Right hindlimb (tissue), 1 donor: ENCODE measurements at places on chromosomes 4 and X.

DNA sequence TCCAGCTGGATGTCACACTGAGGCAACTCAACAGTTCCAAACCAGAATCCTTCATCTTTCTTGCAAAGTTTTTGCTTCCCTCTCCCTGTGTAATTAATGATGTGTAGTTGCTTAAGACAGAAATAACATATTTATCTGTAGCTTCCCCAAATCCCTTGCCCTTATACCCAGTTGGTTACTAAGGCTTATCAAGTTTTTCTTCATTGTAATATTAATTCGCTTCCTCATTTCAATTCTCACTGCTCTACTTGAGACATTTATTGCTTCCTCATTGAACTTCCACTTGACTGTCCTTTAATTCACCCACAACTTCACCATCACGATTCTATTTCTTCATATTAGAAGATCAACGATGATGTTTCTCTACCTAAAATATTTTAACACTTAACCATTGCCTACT is 386.6 kb upstream of the CPEB2 start:
- DNase-seq, result no peak

GRCh38 chr4:138392751-138393308 is 150.7 kb upstream of the SLC7A11 start:
- DNase-seq, result no peak

DNA sequence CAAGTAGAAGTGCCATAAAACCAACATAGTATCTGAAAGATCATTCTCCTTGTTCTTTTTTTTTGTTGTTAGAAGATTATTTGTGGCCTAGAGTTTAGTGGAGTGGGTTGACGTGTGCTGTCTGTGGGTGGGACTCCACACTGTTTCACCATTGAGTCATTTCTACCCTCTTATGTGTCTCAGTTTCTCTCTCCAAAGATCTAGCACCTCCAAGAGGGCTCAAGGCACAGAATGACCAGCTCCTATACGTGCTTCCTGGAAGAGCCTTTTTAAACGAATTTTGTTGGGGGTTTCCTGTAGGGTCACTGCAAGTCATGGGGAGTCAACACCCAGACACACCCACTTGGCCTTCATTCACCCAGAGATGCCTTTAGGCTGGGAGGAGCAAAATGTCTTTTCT is 150.1 kb downstream of the KLF8 start:
- DNase-seq, result no peak

- DNase-seq, result no peak
Measured at GRCh38 chr4:42074294-42074693, 78.2 kb downstream of the BEND4 start.

DNA sequence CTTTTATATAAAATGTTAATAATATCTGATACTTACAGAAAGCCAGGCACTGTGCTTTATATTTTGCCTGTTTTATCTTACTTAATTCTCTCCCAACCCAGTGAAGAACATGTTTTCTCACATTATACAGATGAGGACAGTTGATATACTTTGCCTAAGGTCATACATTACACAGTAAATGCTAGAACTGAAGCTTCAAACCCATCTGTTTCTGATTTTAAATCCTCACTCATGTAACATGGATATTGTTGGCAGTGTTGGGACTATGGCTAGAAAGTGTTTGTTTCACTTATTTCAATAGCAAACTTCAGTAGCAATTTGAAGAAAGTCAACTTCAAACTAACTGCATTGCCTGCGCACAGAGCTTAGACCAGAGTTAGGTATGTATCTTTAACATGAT is 57.4 kb downstream of the RAPGEF2 start:
- no peak for DNase-seq

GRCh38 chr4:128571747-128572146 is 237.8 kb upstream of the JADE1 start:
- no peak for DNase-seq

DNA sequence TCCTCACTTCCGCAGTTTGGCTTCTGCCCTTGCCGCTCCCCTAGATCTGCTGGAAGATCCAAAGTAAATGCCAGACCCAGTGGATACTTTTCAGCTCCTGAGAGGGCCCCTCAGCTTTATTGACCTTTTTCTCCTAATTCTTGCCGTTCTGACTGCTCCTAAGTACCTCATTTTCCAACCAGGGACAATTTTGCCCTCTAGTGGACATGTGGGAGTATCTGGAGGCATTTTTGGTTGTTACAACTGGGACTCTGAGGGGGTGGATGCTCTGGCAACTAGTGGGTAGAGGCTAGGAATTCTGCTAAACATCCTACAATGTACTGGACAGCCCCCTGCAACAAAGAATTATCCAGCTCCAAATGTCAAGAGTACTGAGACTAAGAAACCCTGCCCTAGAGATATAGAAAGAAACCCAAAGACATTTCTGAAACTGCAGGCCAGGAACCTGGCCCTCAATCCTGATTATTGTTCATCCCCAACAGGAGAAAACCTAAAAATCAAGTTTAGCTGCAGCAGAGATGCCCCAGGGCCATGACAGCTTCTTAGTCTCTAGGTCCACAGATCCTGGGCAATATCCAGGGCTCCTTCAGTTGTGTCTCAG is 3.4 kb downstream of the TEX13B start:
- no peak for DNase-seq

- peak; percentile 48 for DNase-seq
Measured at GRCh38 chr4:182212211-182212761, 30.9 kb upstream of the TENM3 start.

- DNase-seq, result no peak
Measured at GRCh38 chr4:116223040-116223732, 862.2 kb downstream of the TRAM1L1 start.

GRCh38 chr4:65646136-65646535 is 24.2 kb downstream of the EPHA5 start:
- no peak for DNase-seq

DNA sequence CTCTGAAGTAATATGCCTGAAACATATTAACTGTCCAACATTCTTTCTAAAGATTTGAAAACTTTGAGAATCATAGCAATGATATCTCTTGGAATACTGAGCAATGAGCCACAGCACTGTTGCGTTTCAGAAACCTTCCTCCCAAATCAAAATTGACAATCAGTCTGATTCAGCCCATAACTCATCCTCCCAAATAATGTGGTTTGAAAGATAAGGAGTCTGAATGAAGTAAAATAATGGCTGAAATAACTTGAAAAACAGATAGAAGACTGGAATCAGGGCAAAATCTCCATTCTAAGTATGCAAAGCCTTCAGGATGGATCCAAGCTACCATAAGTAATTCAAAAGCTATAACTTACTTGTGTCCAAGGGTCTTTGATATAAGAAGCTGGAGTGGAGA is 98.6 kb upstream of the PLS3 start:
- no peak for DNase-seq

DNA sequence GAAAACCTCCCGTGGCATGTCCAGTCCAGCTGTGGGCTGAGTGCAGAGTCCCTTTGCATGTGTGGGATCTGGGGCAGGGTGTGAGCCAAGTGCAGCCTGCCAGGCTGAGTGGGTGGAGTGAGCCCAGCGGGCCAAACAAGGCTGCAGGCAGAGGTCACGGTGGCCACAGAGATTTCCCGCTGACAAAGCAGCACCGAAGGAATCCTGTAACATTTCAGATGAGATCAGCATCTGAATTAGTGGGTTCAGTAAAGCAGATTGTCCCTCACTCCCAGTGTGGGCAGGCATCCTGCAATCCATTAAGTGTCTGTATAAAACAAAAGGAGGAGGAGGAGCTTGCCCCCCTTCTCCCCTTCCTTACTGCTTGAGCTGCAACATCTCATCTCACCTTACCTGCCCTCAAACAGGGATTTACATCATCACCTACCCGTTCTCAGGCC is 324.4 kb downstream of the FAT4 start:
- peak; percentile 34 for DNase-seq

- DNase-seq, result no peak
Measured at GRCh38 chr4:105145903-105146275, 787 bp upstream of the TET2 start.

DNA sequence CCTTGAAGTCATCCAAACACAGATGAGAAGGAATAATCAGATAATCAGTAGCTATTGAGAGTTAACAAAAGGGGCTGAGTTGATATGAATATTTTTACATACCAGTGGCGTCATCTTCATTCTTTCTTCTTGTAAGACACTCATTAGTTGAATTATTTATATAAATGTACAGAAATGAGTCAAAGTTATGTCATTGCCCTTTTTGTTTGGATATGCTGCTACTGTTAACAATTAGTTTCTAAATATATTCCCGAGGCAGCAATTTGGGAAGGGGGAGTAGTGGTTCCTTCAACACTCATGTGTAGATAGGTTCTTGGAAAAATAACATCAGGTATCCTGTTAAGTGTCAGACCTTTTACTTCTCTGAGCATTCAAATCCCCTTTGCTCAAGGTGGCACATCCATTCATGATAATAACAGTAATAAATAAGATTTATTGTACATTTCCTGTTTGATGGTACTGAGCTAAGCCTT is 436.6 kb downstream of the SPRY1 start:
- DNase-seq, result no peak

DNA sequence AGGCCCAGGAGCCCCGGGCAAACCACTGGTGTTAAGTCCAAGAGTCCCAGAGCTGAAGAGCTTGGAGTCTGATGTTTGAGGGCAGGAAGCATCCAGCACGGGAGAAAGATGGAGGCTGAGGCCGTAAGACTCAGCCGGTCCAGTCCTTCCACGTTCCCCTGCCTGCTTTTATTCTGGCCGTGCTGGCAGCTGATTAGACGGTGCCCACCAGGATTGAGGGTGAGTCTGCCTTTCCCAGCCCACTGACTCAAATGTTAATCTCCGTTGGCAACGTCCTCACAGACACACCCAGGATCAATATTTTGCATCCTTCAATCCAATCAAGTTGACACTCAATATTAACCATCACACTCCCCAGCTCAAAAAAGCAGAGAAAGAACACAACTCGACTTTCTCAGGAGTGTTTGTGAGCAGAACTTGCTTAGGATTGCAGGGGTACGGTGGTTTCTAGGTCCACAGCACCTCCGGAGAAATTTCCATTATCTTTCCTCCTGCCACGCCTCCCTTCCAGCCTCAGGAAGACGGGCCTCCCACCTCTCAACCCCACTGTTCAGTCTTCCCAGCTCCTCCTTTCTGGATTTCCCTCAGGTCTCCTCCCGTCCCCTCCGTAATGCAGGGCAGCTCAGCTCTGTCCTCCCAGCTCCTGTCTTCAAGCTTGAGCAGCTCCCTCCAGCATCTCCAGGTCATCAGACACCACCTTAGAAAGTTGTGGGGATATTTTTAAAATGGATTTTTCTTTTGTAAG is 13.3 kb upstream of the TMEM271 start:
- DNase-seq, result no peak

DNA sequence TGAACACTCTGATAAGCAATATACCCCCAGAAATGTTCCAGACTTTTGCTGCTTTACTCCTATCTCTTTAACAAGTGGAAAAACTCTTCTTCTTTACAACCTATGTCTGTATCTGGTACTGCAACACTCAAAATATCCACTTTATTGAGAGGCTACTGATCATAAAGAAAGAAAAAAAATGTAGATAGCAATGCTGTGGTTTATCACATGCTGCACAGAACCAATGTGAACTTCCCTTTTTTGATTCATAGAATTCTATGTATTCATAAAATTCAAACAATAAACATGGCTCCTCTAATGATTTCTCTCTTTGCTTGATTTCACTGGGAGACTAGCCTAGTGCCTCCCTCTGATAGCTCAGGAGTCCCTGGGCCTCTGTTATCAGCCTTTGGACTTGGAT is 223.5 kb downstream of the ZNF674 start:
- no peak for DNase-seq

GRCh38 chr4:85919200-85919887 is 440.5 kb downstream of the MAPK10 start:
- no peak for DNase-seq

DNA sequence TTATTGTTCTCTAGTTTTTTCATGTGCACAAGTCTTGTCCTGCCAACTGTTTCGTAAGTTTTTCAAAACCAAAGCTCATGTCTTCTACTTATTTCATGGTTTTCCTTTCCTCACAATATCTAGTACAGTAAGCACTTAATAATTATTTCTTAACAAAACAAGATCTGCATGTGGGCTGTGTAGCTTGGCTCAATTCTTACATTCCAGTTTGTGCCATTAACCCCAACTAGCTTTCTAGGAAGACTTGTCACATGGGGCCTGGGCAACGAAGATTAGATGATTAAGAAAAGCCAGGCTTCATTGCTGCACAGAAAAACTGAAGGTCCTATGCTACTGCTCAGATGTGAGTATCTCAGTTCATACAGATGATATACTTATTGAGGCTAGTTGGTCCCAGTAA is 155.3 kb upstream of the TEX13A start:
- no peak for DNase-seq

- no peak for DNase-seq
Measured at GRCh38 chr4:1305781-1306455, 16.2 kb downstream of the MAEA start.

DNA sequence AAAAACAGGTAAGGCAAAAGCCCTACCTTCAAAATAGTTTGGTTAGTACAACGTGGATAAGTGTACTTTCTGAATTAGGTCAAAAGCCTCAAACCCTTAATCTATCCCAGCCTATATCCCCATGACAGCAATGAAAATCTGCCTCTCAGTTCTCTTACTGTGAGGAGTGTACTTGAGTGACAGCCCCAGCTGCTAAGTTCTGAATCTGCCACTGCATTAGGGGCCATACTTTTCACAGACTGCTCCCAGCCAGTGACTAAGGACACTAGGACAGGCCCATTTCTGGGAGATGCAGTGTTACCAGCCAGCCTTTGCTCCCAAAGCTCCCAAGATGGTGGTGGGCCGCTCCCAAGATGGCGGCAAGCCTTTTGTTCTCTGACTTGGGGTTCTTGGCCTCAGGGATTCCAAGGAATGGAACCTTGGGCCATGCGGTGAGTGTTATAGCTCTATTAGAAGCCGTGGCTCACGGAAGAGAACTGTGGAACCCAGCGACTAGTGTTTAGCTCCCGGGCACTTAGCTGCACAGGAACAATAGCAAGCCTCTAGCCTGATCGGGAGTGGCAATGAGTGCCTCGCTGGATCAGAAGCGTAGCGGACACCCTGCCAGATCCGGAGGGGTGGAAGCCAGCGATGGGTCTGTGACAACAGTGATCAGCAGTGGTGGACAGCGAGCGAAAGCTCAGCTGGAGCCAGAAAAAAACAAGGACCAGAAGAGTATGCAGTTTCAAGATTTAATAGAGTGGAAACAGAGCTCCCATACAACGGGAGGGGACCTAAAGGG is 175.6 kb upstream of the NRK start:
- peak; percentile 24 for DNase-seq

DNA sequence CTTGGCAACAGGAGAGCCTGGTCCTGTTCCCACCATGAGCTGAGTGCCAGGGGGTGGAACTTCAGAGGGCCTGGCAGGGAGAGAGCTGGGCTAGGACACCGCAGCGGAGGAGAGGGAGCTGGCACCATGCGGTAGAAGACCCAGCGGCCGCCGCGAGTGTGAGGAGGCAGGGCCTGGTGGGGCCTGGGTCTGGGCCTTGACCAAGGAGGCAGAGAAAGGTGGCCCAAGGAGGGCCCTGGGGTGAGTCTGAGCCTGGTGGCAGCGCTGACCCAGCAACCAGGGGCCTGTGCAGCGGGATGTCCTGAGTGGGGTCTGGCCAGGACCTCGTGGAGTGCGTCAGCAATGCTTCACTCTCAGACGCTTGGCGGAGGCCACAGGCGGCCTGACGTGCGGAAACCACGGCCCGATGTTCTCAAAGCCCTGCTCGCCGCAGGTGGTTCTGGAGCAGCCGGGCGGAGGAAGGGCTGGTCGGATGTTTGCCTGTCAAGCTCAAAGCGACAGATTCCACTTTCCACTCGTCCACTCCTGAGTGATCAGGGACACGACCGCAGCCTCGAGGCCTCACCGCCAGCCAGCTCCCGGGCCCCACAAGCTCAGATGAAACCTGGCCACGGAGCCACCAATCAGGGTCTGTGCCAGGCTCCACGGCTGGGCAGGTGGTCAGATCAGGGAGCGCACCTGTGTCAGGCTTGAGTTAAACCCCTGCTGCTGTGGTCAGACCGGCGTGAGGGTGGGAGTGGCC is 20.8 kb downstream of the ATP5ME start:
- DNase-seq, result peak; percentile 13

- DNase-seq, result no peak
Measured at GRCh38 chrX:38717871-38718270, 83.4 kb upstream of the MID1IP1 start.
